Endodermal cell (in vitro differentiated cells): ENCODE measurements at places on chromosomes 2 and 18. TPM values are rescaled to one million over a fixed set of nuclear protein-coding genes. Genes with fewer than 3 reads are reported as not detected.

SLC4A5 gene
- 2.0 to 2.5 TPM (median 2.5 TPM) in 3 replicates for total RNA-seq

DNA sequence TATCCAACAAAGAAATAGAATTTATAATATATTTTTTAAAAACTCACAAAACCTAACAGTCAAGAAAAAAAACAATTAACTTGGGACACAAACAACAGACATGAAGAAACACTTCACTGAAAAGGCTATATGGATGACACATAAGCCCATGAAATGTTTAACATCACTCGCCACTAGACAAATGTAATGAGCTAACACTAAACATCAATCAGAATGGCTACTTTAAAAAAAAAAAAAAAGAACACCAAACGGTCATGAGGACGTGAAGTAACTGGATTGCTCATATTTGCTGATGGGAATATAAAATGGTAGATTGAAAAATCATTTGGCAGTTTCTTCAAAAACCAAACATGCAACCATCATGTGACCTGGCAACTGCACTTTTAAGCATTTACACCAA, 97.3 kb upstream of the RGPD4 start:
- DNase-seq = no peak

DOCK10 gene
- 0.32 and 0.44 TPM in 2 replicates for total RNA-seq

DNA sequence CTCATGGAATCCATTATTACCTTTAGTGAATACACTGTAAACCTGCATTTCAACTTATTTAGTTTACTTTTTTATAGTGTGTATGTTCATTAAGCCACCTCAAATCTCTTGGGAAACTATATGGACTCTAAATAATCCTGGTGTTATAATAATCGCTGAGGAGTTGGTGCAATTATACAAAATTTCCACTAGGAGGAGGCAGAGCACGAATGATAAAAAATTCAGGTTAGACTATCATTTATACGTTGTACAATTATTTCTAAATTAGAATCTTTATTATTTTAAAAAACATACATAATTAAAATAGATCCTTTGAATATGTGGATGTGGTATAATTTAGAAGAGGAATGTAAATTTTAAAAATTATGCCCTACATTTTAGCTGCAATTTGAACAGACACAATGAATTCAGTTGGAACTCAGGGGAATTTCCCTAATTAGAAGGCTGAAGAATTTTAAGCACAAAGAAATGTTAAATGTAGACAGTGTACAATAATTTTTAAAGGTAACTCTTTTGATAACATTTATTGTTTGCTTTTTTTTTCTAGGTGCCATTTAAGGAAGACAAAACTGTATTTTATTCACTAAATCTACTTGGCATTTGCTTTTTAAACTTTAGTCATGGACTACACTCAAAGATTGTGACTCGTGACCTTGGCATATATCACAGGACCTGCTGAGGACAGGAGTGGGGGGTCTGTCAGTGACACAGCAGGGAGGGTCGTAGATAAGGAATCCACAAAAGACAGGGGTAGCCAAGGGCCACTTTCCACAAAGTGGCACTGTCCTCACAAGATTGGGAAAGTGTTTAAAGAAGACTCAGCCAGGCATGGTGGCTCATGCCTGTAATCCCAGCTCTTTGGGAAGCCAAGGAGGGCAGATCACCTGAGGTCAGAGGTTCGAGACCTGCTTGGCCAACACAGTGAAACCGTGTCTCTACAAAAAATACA, 45.5 kb downstream of the RAB12 start:
- DNase-seq = peak; percentile 63

KCNG2 gene
- not detected in 3 replicates for total RNA-seq

GRCh38 chr2:188478724-188479123, 187.1 kb downstream of the GULP1 start:
- DNase-seq = no peak

GRCh38 chr2:109348190-109348589, 219.2 kb downstream of the SH3RF3 start:
- DNase-seq = no peak

TNFAIP6 gene
- 0.16 TPM in 1 of 2 replicates, not detected in the other for total RNA-seq

GRCh38 chr2:83536556-83536955, 922.5 kb downstream of the SUCLG1 start:
- DNase-seq = no peak

GRCh38 chr2:172888714-172889669, 153.3 kb downstream of the RAPGEF4 start:
- no peak for DNase-seq

- DNase-seq = no peak
These were observed 34.3 kb downstream of the CCDC68 start for GRCh38 chr18:54924948-54925347.

GRCh38 chr2:47014564-47015051, 99.0 kb upstream of the MCFD2 start:
- no peak for DNase-seq
